Activated CD4-positive, alpha-beta T cell treated with anti-CD3 and anti-CD28 coated beads, Interleukin-2, amount 50 U/mL, for 24 hours (primary cell): ENCODE measurements at places on chromosomes 3 and 15.

DNA sequence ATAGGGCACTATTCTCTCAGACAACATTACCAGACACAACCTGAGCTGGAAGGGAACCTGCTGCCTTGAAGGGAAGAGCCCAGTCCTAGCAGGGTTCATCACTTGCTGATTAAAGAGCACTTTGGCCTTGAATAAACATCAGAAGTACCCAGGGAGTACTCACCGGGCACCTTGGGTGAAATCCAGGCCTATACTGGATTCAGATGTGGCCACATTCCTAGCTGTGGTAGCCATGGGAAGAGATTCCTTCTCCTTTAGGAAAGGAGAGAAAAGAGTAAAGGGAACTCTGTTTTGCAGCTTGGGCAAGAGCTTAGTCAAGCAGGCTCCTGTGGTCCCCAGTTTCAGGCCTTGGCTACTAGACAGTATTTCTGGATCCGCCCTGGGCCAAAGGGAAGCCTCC, 195.0 kb downstream of the SPATA16 start:
- DNase-seq, result no peak

DNA sequence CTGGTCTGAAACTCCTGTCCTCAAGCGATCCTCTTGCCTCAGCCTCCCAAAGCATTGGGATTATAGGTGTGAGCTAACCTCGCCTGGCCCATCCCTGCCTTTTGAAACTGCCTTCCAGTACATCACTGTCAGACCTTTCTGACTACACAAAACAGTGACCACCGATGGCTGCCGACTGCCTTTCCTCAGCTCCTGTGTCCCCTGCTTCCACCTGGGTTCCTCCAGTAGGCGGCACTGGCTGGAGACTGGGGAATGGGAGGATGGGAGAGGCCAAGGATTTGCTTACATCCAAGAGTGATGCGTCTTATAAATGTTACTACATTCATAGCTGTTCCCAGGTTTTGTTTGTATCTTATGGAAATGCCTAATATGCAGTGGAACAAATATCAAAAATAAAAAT, 242.8 kb downstream of the BBX start:
- no peak for DNase-seq

- no peak for DNase-seq
These were observed 67.2 kb downstream of the LSAMP start for GRCh38 chr3:116378077-116378476.

- no peak for DNase-seq
These were observed 44.6 kb upstream of the PGPEP1L start for GRCh38 chr15:99052205-99052604.
